ENCODE measurements at places on chromosomes 5 and 9. TPM values are rescaled to one million over a fixed set of nuclear protein-coding genes. Genes with fewer than 3 reads are reported as not detected.

Gene RC3H2
- total RNA-seq, result 21.6 TPM

Gene SLC26A2
- total RNA-seq, result 6.1 TPM

Gene IFNK
- total RNA-seq, result not detected

Gene GPR150
- not detected for total RNA-seq

Gene CLIC3
- not detected for total RNA-seq

Gene IQGAP2
- 36.8 TPM for total RNA-seq

Gene FOXI1
- total RNA-seq, result 0.07 TPM

Gene PLCXD3
- 0.38 TPM for total RNA-seq

Gene FGF10
- 2.1 TPM for total RNA-seq

Gene PCDHA1
- not detected for total RNA-seq

Gene PCDHB12
- not detected for total RNA-seq

All from H7 (cell line).